ENCODE measurements at places on chromosomes 5 and 9. TPM values are rescaled to one million over a fixed set of nuclear protein-coding genes. Genes with fewer than 3 reads are reported as not detected.

GRCh38 chr5:151617841-151618710 is 26.9 kb upstream of the FAT2 start:
- no peak for DNase-seq

- no peak for DNase-seq
These were observed 23.4 kb downstream of the EHMT1 start for GRCh38 chr9:137642118-137642601.

The POLE3 gene
- 114 TPM for total RNA-seq

The GABRA1 gene
- not detected for total RNA-seq

The GALNT12 gene
- total RNA-seq, result 0.30 TPM
